Left cardiac atrium (tissue), 4 donors: ENCODE measurements at places on chromosomes 12 and 14.

DNA sequence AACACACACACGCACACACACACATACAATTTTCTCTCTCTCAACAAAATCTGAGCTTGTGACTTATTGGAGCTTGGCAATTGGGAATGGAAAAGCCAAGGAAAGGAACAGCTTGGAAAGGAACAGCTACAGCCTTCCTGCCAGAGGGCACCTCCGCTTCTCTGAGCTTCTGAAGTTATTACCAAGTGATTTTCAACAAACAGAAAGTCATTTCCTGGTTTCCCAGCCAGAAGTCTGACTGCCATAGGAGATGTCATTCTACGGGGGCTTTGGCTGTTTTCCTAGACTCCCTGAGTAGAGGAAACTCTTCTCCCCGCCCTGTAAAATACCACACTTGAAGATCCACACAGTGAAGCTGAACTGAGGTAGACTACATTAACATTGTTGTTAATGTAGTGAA lies 198.3 kb downstream of the CFAP54 start:
- DNase-seq: no peak

DNA sequence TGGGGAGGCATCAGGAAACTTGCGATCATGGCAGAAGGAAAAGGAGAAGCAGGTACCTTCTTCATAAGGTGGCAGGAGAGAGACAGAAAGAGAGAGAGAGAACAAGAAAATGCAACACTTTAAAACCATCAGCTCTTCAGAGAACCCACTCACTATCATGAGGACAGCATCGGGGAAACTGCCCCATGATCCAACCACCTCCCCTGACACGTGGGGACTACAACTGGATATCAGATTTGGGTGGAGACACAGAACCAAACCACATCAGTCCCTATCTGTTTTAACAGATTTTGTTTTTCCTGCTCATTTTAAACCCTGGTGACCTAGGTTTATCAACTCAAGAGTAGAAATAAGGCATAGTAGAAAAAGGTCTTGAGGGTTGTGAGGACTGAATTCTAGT lies 210.1 kb upstream of the PLXNC1 start:
- no peak for DNase-seq

DNA sequence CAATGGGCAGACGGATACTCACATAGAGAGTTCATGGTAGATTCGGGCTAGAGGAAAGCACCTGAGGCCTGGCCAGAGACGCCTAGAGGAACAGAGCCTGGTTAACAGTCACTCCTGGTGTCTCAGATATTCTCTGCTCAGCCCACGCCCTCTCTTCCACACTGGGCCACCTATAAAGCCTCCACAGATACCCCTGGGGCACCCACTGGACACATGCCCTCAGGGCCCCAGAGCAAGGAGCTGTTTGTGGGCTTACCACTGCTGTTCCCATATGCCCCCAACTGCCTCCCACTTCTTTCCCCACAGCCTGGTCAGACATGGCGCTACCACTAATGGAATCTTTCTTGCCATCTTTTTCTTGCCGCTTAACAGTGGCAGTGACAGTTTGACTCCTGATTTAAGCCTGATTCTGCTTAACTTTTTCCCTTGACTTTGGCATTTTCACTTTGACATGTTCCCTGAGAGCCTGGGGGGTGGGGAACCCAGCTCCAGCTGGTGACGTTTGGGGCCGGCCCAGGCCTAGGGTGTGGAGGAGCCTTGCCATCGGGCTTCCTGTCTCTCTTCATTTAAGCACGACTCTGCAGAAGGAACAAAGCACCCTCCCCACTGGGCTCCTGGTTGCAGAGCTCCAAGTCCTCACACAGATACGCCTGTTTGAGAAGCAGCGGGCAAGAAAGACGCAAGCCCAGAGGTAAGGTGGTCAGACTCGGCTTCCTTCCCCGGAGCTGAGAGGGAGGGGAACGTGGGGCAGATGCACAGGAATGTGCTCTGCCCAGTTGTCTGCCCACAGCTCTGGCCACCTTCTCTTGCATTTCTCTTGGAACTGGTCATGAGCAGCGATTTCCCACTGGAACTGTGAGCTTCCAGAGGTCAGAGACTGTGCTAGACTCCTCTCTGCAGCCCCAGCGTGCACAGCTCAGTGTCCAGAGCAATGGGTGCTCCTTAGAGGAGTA lies at the start of gene CD4:
TSS of gene CD4 (plus strand) at position 557 of the 953 bp plus-strand sequence. CDS start 10,611 bp downstream, outside the sequence.
- peak; percentile 73 for DNase-seq

- DNase-seq: no peak
Measured at GRCh38 chr12:47977772-47978597, 14.6 kb downstream of the TMEM106C start.

DNA sequence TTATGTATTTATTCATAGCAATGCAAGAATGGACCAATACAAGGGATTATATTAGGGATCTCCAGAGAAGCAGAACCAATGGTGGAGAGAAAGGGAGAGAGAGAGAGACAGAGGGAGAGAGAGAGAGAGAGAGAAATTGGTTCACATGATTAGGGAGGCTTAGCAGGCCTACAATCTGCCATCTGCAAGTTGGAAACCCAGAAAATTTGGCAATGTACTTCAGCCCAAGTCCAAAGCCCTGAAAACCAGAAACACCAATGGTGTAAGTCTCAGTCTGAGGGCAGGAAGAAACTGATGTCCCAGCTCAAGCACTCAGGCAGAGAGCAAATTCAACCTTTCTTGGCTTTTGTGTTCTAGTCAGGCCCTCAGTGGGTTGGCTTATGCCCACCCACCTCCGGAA lies 48.7 kb upstream of the CMKLR1 start:
- no peak for DNase-seq

DNA sequence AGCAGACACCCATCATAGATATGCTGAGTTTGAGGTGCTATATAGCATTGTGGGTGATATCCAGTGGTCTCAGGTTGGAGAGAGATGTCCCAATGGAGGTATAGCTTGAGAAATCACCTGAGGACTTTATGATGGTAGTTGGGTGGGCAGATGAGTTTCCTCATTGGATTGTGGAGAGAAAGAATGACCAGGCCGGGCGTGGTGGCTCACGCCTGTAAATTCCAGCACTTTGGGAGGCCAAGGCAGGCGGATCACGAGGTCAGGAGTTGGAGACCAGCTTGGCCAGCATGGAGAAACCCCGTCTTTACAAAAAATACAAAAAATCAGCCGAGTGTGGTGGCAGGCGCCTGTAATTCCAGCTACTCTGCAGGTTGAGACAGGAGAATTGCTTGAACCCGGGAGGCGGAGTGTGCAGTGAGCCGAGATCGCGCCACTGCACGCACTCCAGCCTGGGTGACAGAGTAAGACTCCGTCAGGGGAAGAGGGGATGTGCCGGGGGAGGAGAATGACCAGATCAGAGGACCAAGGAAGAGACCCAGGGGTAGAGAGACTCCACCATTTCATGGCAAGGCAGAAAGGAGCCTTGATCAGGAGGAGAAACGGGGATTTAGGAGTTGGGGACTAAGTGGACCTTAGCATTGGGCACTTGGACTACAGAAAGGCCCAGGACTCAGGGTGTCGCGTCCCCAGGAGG lies 757 bp upstream of the PCK2 start:
- DNase-seq: no peak
